Iris pigment epithelial cell (primary cell): ENCODE measurements at places on chromosomes 1 and 21.

DNA sequence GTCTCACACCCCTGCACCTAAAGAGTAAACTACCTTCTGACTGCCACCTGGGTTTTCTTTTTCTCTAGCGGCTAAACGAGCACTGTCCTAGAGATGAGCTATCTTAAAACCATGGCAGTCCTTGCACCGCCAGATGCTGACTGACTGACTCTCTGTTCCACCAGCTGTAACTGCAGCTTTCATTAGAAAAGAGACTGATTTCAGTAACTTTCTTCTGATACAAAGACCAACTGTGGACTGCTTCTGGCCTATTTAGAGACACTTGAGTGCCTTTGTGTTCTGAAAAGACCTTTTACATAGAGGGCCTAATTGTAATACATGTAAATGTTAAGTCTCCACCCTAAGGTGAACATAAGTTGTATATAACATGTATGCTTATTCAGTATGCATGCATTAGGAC is 152.5 kb downstream of the DISC1 start:
- no peak for DNase-seq

- DNase-seq: no peak
Observed at GRCh38 chr21:39073063-39073462, 110.2 kb downstream of the PSMG1 start.

DNA sequence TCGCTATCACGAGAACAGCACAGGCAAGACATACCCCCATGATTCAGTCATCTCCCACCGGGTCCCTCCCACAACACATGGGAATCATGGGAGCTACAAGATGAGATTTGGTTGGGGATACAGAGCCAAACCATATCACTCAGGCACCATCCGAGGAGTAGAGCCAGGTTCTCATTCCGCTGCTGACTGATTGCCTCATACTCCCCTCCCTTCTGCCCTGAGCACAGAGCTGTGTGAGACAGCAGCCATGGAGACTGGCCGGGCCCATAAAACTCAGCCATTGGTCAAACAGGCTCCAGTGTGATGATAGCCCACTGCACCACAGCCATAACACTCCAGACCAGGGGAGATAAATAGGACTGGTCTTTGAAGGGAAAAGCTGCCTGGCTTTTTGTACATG is 22.6 kb downstream of the TTC4 start:
- DNase-seq: no peak

DNA sequence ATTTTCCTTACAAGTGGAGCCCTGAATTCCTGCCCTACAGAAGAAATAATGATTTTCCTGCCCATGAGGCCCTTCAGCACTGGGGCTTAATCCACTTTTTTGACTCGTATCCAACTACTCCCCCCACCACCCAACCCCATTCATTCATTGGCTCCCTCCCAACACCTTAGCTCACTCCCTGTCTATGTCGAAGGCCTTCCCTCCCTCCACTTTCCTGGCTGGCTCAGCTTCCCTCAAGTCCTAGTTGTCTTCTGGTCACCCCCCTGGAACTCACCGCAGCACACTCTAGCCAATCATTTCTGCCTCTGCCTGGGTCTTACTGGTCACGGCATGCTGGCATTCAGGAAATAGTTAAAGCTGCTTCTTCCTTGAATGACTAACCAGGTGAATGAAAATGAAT is 118.9 kb downstream of the PGBD5 start:
- DNase-seq: peak; percentile 39

DNA sequence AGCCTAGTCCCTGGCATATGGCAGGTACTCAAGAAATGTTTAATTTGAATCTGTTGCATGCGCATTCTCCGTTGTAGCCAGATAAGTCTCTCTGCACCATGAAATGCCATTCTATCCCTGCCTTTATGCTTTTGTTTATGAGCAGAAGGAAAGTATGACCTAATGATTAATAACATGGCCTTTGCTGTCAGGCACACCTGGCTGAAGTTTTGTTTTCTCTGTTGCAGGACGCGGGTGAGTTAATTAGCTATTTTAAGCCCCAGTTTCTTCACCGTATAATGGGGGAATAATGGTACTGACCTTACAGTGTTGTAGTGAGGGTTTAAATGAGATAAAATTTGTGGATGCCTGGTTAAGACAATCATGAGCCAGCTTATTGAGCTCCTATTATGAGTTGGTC is 87.7 kb downstream of the ST6GALNAC3 start:
- DNase-seq: no peak

GRCh38 chr1:230867903-230868735 is at the start of gene C1orf198:
TSS of gene C1orf198 (minus strand) at chr1:230868521. CDS start at chr1:230868512, 9 bp downstream.
- DNase-seq: no peak

DNA sequence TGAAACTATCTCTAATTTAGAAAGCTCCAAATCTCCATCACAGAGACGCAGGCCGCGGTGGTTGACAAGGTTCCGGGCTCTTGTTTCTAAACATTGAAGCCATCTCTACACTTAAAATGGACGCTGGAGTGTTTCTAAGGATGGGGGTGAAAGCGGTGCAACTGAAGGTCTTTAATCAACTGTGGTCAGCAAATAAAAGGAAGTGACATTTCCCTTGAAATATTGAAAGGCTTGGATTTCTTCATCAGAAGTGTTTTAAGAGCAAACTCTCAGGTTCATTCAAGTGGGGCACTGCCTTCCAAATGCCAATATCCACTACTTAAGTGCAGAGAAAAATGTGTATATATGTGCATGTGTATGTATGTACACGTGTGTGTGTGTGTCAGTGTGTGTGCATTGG is 117.3 kb downstream of the KAZN start:
- no peak for DNase-seq

- DNase-seq: no peak
Observed at GRCh38 chr1:18554597-18554996, 73.9 kb downstream of the KLHDC7A start.

DNA sequence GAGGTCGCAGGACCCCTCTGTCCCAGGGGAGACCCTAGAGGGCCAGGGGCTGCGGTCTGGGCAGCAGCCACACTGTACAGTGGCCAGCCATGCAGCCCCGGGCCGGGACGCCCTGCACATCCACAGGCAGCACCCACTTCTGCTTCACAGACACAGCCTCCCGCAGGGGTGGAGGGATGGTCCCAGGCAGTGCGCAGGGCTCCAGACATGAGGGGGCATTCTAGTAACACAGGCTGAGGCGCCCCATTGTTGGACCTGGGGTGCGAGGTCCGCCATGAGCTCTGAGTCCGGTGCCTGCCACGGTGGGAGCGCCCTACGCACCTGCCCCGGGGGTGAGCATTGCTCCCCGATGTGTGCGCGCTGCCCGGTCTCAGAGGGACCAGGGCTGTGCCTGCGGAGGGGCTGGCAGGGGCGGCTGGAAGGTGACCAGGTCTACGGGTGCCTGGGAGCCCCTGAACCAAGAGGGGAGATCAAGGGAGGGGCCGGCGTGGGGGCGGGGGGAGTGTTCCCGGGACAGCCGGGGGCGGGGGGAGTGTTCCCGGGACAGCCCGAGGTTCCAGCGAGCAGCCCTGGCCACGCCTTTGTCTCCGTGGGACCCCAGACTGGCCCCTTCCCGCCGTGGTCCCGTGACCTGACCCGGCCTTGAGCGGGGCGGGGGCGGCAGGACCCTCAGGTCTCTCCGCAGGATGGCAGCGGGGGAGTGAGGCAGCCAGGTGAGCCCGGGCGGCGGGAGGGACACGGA is 4.5 kb downstream of the MMEL1 start:
- no peak for DNase-seq

GRCh38 chr1:221643404-221644144 is 98.3 kb downstream of the DUSP10 start:
- no peak for DNase-seq

DNA sequence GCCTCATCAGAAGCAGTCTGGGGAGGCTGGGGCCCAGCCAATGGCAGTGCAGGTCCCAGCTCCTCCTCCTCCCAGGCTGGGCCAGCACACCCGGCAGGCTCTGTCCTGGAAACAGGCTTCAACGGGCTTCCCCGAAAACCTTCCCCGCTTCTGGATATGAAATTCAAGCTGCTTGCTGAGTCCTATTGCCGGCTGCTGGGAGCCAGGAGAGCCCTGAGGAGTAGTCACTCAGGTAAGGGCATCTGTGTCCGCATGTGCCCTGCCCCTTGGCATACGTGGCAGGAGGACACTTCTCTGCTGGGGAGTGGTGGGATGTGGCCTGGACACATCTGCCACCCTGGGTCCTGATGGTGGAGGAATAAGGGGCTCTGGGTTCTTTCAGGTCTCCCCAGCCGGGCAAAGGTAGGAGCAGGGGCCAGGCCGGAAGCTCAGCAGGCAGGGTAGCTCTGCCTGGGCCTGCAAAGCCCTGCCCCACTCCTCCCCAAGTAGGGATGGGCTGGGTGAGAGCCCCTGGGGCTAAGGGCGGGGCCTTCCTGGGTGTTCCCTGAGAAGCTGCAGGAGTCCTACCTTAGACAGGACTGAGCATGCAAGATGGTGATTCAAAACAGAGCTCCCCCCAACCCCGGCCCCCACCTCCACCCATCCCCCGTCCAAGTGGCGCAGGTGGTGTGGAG is at the start of gene GJB5:
GJB5 (plus strand) TSS at position 84 of the 674 bp plus-strand sequence. CDS start 2,284 bp downstream, outside the sequence.
- DNase-seq: no peak

- no peak for DNase-seq
Observed at GRCh38 chr1:88455621-88456256, 228.3 kb upstream of the PKN2 start.

DNA sequence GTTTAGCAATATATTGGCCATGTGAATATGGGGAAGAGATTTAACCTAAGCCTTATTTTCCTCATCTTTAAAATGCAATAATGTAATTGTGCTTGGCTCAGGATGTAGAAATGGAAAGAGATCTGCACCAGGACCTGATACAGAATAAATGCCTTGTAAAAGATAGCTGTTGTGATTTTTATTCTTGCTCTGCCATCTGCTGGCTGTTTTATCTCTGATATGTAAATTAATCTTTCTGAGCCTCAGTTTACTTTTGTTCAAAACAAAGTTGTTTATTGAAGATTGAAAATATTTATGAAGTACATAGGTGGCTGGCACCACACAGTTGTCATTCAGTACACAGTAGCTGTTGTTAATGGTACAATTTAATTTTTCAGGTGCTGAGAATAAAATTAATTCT is 21.9 kb downstream of the ZYG11B start:
- DNase-seq: no peak

- DNase-seq: peak; percentile 12
Observed at GRCh38 chr1:216914974-216915373, 191.7 kb upstream of the ESRRG start.

GRCh38 chr1:60359431-60359830 is 285.9 kb upstream of the C1orf87 start:
- DNase-seq: no peak

DNA sequence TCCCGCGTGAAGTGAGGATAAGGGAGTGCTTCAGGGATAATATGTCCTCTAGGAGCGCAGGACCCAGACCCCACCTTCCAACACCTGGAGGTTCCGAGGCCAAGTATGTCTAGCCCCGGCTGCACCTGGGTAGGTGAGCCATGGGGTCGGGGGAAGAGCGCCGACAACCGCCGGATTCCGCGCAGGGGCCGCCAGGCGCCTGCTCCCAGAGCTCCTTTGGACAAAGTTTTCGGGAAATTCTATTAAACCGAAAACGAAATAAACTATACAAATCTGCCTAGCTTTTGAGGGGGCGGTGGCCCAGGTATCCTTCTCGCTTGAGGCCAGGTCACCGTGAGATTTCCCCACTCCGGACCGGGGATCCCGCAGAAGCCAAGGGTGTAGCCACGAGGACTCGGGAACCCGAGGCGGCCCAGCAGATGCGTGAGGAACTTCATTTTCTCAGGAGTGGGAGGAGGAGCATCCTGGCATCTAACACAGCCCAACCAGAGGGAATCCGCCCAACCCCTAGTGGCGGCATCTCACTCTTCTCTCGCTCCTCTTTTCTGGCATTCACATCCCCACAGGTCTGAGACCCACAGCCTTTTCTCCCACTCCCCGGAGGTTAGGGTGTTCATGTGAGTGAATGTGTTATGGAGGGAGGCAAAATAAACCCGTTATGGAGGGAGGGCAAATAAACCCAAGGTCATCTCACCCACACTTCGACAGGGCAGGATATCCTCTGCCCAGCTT is 2.3 kb upstream of the DMRTA2 start:
- no peak for DNase-seq

DNA sequence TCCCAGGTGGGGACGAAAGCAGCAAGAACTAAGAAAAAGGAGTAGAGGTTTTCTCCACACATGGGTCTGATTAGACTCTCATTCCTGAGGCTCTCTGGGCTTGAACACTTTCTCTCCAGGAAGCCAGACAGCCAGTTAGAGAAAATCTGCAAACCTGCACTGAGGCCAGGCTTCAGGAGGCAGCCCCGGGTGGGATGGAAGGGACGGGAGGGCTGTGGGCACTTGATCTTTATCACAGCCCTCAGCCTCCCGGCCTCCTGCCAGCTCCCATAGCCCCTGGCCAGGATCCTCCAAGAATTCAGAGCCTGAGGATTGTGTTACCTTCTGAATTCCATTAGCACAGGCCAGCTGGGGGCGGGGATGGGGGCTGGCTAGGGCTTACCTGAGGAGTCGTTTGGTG is 40.1 kb downstream of the SERTAD4 start:
- DNase-seq: no peak

DNA sequence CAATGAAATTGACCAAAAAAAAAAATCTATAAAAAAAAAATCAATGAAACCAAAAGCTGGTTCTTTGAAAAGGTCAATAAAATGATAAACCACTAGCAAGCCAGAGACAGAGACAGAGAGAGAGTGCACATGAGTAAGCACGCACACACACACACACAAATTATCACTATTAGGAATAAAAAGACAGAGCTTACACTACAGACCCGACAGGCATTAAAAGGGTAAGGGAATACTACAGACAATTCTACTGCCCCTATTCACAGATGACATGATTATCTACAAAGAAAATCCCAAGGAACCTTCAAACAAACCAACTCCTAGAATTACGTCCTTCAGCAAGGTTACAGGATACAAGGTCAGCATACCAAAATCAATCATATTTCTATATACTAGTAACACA is 38.6 kb downstream of the TARBP1 start:
- no peak for DNase-seq

DNA sequence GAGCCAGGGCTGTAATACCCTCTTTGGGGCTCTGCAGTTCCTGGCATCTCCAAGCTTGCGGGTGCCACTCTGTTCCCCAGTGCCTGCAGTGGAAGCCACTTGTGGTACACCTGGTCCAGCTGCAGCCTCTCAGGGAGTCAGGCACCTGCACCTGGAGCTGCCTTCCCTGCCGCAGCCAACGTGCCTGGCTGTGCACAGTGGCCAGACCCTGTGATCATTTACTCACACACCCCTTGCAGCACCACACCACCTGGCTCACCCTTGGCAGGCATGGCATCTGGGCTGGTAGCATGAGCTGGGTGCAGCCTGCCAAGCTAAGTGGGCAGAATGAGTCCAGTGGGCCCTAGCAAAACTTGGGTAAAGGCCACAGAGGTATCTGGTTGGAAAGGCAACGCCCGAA is 51.1 kb upstream of the NTPCR start:
- no peak for DNase-seq

- no peak for DNase-seq
Observed at GRCh38 chr1:152940614-152941013, 6.4 kb upstream of the SPRR5 start.
